Kidney capillary endothelial cell (primary cell): ENCODE measurements at places on chromosomes 12 and 14.

- no peak for DNase-seq
These were observed 212.5 kb downstream of the CRADD start for GRCh38 chr12:93889516-93890212.

- no peak for DNase-seq
These were observed 796.4 kb downstream of the AACS start for GRCh38 chr12:125861299-125862281.

DNA sequence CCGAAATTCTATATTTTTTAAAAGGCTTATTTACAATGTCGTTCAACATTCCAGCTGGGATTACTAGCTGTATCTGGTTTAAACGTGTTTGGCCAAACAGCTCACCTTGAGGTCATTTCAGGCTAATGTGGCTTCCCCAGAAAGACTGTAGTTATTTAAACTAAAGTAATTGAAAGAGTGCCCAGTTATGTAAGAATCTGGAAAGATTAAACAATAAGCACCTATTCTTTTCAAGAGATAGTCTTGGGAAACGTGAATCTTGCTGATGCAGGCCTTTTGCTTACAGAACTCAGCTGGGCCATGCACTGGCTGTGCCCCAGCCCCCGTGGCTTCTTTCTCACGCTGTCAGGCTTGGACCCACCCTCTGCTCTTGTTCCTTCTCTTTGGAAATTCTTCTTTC, 24.4 kb downstream of the GLRX5 start:
- DNase-seq, result no peak

- DNase-seq, result no peak
These were observed 7.1 kb upstream of the ITPK1 start for GRCh38 chr14:93122826-93123225.

GRCh38 chr12:113445544-113446171, 23.5 kb downstream of the SDSL start:
- no peak for DNase-seq

DNA sequence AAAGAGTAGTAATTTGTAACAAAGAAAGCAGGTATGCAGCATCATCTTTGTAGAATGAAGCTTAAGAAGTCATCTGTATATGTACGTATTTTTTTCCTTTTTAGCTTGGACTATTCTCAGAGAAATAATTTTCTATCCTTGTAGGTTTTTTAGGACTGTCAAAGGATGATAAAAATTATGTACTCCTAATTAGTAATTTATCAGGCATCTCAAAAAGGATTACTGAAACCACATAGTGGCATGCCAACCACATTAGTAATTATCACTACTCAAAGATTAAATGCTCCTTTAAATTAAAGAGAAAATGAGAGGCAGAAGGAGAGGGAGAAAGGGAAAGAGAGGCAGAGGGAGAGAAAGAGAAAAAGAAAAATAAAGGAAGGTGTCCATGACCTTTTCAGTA, 17.3 kb downstream of the TTC8 start:
- DNase-seq, result no peak

- DNase-seq, result no peak
These were observed 13.9 kb upstream of the ANKRD33 start for GRCh38 chr12:51874000-51874399.
